Large intestine (tissue), 12 donors: ENCODE measurements at places on chromosomes 12 and 14.
A peak's percentile ranks its signal among the peaks of the same experiment; 100 is the strongest.

DNA sequence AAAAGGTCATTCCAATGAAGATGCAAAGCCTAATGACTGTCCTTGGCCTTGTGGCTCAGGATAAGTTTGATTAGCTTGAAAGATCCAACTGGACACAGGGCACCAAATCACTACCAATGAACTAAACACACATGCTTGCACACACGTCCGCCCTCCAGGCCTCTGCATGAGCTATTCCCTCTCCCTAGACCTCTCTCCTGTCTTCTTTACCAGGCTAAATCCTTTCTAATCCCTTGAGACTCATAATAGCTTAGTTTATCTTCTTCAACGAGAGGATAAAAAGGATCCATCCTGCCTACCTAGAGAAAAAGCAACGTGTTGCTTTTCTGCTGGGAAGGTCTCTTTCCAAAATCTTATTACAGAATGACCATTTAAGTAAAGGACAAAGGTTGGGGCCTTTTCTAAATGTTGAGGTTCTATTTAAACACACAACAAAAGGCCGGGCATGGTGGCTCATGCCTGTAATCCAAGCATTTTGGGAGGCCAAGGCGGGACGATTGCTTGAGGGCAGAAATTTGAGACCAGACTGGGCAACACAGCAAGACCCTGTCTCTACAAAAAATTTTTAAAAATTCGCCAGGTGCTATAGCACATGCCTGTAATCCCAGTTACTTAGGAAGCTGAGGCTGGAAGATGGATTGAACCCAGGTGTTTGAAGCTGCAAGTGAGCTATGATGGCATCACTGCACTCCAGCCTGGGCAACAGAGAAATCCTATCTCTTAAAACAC lies 22.4 kb downstream of the PXN start:
- DNase-seq, result no peak

DNA sequence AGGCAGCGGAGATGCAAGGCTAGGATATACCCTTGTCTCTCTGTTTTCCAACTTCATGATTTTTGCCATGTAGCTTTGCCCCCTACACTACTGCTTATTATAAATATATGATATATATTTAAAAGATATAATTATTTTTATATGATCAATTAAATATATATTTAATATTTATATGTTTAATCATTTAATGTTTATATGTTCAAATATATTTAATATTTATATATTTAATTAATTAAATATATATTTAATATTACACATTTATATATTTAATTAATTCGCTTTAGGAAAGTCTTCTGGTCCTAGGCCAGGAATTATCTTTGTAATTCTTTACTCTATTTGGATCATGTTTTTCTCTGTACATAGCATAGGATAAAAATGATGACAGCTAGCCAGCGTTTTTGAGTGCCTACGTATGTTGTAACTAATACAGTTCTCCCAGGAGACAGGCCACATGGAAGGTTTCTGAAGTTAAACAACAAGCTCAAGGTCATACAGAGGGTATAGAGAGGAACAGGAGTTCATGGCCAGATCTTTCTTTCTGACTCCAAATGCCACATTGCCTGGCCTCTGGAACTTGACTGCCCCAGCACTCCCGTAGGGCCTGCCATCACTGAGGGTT lies 192.5 kb downstream of the KCNA5 start:
- no peak for DNase-seq

- DNase-seq, result no peak
Measured at GRCh38 chr12:54200412-54200811, 11.6 kb upstream of the SMUG1 start.

DNA sequence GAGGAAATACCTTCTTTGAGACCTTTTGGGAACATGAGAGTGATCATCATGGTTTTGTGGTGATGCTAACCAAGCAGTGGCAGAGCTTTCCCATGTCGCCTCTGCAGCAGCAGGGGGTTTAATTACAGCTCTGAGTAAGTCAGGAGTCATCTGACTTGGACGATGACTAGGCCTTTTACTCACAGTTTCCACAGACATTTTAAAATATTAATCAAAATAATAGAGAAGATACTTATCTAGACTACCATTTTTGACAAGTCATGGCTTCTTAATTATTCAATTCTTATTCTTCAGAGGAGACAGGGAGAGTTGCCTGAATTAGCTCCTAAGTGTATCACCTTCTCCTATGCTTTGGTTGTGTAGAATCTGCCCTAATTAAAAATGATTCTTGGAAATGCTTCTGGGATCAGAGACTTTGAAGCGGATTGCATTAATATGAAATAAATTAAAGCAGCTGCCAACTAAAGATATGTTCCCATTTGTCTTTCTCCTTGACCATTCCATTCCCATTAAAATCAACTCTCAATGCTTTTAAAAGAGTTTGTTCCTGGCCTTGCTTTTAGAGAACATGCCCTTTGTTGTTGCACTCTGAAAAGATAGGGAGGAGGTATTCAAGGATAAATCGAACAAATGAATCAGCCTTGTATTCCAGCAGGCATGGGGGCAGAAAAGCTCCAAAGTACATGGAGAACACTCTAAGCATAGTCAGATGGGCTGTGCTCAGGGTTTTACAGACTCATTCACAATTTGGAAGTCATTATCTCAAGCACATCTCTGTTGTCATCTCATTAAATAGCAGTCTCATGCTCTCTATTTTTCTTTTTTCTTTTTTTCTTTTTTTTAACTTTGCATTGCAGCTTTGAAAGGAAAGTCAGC lies 7.7 kb upstream of the IFNG-AS1 start:
- no peak for DNase-seq

GRCh38 chr12:32089586-32089985 lies 17.1 kb upstream of the BICD1 start:
- DNase-seq, result no peak

DNA sequence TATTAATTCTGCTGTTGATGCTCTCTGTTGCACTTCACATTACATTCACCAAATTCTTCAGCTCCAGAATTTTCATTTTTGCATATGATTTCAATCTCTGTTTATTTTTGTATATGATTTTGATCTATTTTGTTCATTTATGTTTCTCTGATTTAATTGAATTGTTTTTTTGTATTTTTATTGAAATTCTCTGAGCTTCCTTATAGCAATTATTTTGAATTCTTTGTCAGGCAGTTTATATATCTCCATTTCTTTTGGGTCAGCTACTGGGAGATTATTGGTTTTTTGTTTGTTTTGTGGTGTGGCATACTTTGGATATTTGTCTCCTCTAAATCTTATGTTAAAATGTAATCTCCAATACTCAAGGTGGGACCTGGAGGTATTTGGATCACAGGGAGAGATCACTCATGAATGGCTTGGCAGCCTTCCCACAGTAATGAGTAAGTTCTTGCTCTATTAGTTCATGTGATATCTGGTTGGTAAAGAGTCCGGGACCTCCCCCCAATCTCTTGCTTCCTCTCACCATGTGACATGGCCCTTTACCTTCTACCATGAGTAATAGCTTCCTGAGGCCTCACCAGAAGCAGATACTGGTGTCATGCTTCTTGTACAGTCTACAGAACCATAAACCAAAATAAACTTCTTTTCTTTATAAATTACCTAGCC lies 8.7 kb upstream of the TCL1A start:
- no peak for DNase-seq

DNA sequence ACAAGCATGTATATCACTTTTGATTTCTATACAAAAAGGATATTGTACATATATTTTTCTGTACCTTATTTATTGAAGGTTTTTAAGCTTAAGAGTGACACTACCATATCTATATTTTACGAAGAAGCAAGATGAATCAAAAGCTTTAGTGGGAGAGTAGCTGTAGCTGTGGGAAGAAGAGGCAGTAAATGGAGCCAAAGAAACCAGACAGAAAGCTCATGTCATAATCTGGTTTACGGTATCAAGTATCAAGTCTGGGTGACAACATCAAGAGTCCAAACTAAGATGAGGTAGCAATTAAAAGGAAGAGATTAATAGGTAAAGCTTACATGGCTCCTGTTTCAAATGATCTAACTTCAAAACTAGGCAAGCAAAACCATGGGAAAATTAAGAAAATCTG lies 54.8 kb downstream of the CEP83 start:
- DNase-seq, result no peak

- no peak for DNase-seq
Measured at GRCh38 chr14:85380881-85381280, 149.1 kb upstream of the FLRT2 start.

DNA sequence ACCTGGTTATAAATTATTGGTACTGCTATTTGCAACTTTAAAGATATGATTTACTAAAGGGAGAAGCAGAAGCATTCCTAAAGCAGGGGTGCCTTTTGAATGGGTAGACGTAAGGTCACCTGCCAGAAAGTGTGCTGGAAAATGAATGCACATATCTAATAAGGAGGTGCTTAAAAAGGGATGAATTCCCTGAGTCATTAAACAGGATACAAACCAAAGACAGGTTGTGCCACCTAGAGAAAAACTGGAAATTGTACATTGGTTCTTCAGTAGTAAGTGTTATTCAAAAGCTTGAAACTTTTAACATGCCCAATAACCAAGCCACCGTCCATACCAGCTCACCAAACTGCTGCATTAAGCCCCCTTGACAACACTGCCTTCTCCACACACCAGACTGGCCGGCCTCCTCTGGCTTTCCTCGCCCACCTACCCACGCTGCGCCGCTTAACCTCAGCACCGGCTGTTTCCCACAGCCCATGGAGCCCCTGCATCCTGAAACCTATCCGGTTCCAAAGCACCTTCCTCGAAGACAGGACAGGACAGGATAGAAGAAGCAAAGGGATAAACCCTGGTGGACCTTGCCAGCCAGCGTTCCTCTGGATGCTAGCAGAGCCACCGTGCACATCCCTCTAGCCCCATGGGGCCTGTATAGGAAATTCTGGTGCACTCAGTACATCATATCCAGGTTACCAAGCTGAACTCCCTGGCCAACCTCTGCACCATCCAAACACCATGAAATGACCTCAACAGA lies 201.5 kb upstream of the CAND1 start:
- peak; percentile 14 for DNase-seq

- no peak for DNase-seq
Measured at GRCh38 chr12:54421879-54422250, 2.8 kb upstream of the ITGA5 start.

DNA sequence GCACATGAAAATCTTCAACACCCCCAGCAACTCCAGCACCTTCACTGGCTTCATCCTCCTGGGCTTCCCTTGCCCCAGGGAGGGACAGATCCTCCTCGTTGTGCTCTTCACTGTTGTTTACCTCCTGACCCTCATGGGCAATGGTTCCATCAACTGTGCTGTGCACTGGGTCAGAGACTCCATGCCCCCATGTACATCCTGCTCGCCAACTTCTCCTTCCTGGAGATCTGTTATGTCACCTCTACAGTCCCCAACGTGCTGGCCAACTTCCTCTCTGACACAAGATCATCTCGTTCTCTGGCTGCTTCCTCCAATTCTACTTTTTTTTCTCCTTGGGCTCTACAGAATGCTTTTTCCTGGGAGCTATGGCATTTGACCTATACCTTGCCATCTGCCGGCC lies 11.5 kb upstream of the OR11G2 start:
- no peak for DNase-seq

GRCh38 chr12:19026614-19027488 lies 102.7 kb upstream of the PLEKHA5 start:
- DNase-seq, result no peak

GRCh38 chr12:26520869-26521268 lies 312.1 kb downstream of the ITPR2 start:
- no peak for DNase-seq

DNA sequence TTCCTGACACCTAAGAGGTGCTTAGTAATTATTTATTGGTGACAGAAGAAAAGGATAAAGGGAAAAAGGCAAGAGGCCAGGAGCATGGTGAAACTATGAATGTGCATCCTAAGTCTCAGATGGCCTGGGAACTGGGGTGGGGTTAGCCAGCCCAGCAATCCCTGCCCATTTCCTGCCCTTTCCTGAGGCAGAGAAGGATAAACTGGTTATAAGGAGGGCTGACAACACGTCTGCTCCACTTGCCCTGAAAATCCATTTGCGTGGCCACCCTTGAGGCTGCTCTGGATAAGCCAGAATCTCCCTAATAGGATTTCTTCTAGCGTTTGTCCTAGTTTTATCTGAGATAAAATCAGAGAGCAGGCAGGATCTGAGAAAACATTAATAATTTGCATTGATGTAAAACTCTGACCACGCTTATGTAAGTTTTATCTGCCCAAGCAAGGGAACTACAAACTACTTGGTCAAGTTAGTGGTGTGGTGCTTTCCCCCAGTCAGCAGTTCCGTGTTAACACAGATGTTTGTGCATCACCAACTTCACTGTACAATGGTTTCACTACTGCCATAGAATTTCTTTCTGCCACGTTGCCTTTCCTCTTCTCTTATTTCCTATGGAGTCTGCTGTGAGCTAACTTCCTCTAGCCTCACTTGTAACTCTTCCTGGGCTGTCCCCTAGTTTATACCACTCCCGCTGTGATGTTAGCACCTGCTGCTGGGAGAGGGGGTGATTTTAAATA lies 392.7 kb downstream of the RPS29 start:
- no peak for DNase-seq

- no peak for DNase-seq
Measured at GRCh38 chr12:124597041-124597440, 29.6 kb upstream of the NCOR2 start.

- DNase-seq, result no peak
Measured at GRCh38 chr12:110957652-110958051, 37.3 kb upstream of the MYL2 start.

- no peak for DNase-seq
Measured at GRCh38 chr12:84891106-84891838, 21.3 kb downstream of the SLC6A15 start.

- DNase-seq, result no peak
Measured at GRCh38 chr12:48545833-48546469, 20.5 kb downstream of the OR8S1 start.

DNA sequence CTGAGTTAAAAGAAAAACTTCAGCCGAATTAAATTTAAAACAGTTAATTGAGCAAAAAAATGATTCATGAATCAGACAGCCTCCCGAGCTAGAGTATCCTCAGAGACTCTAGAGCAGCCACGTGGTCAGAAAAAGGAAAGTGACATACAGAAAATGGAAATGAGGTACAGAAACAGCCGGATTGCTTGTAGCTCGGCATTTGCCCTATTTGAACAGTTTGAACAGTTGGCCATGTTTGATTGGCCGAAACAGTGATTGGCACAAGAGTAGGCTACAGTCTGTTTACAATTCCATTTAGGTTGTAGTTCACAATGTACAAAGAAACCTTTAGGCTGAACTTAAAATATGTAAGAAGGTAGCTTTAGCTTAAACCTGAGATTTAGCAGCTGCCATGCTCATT lies 12.9 kb upstream of the OXA1L start:
- no peak for DNase-seq

- no peak for DNase-seq
Measured at GRCh38 chr14:96484399-96484798, 17.8 kb upstream of the PAPOLA start.

GRCh38 chr14:41302776-41303175 lies 303.9 kb upstream of the LRFN5 start:
- DNase-seq, result no peak

GRCh38 chr12:24530689-24531088 lies 418.2 kb downstream of the BCAT1 start:
- DNase-seq, result no peak

GRCh38 chr14:77032844-77033621 lies 4.5 kb upstream of the IRF2BPL start:
- peak; percentile 91 for DNase-seq

GRCh38 chr14:58491593-58491992 lies 64.1 kb downstream of the KIAA0586 start:
- DNase-seq, result no peak
